Esophagus mucosa (tissue), 1 donor: ENCODE measurements at places on chromosomes 7 and 10. TPM values are rescaled to one million over a fixed set of nuclear protein-coding genes. Genes with fewer than 3 reads are reported as not detected.

GRCh38 chr7:122543891-122544290, 155.0 kb downstream of the RNF133 start:
- no peak for ATAC-seq

DNA sequence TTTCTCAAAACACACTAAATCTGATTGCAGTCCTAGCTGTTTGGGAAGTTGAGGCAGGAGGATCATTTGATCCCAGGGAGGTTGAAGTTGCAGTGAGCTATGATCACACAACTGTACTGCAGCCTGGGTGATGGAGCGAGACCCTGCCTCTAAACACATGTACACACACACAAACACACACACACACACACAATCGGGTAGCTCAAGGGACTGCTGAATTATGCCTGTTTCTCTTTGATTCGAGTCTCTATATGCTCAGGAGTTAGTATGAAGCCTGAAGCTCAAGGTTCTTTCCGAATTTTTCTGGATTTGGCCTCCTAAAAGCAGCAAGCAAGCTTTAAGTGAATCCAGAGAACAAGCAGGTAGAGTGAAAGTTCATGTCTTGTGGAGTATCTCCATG, 22.5 kb downstream of the PRTFDC1 start:
- ATAC-seq, result no peak

GRCh38 chr7:150307904-150308303, 15.3 kb upstream of the LRRC61 start:
- no peak for ATAC-seq

- no peak for ATAC-seq
These were observed 13.1 kb downstream of the BLVRA start for GRCh38 chr7:43771573-43771972.

DNA sequence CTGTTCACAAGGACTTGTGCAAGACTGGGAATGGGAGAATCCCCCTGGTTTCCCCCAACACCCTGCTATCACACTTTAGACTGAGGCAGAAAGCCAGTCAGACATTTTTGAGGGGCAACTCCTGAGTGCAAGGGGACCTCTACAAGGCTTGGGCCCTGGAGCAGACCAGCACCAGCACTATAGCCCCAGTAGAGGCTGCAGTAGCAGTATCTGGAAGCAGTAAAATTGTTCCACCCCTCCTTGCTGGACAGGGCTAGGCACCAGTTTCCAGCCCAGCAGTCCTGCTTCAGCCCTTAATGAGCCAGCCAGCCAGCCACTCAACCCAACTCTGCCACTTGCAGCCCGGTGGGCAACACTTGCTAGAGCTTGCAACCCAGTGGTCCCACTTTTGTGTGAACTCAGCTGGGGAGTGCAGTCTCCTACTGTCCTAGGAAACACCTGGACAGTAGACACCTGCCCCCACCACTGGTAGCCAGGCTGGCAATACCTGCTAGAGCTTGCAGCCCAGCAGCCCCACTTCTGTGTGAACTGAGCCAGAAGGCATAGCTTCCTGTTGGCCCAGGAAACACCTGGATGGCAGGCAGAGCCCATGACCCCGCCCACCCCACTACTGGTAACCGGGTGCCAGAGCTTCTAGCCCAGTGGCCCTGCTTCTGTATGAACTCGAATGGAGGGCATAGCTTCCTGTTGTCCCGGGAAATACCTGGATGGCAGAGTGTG, 65.0 kb downstream of the FBXL13 start:
- ATAC-seq, result peak; percentile 61

GRCh38 chr7:2157473-2158279, 75.1 kb downstream of the MAD1L1 start:
- peak; percentile 52 for ATAC-seq

RHOBTB1 gene
- 0.76 TPM for total RNA-seq

HGF gene
- 0.76 TPM for total RNA-seq

DNA sequence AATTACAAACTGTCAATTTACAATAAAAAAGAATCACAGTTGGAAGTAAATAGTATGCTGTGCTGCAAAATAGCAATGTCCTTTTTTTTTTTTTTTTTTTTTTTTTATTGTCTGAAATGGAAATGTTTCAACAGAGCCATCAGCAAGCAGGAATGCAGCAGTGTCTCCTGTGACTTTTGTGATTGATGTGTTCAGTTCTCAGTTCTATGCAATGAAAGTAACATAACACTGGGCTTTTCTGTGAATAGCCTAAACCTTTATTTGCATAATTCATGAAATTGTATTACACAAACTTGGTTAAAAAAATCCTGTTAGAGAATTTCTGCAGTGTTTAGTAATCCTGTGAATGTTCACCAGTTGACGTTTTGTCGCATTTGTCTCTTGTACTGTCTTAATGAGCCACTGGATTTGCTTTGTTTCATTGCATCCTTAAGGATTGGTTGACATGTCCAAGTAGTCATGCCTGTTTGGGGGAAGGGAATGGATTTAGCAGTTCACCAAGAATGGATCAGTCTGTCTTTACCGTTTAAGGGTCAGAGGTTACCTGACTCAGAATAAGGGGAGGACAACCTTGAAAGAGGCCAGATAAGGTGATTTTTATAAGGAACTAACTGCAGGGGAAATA, 192.7 kb downstream of the MLLT10 start:
- ATAC-seq, result peak; percentile 35

DNA sequence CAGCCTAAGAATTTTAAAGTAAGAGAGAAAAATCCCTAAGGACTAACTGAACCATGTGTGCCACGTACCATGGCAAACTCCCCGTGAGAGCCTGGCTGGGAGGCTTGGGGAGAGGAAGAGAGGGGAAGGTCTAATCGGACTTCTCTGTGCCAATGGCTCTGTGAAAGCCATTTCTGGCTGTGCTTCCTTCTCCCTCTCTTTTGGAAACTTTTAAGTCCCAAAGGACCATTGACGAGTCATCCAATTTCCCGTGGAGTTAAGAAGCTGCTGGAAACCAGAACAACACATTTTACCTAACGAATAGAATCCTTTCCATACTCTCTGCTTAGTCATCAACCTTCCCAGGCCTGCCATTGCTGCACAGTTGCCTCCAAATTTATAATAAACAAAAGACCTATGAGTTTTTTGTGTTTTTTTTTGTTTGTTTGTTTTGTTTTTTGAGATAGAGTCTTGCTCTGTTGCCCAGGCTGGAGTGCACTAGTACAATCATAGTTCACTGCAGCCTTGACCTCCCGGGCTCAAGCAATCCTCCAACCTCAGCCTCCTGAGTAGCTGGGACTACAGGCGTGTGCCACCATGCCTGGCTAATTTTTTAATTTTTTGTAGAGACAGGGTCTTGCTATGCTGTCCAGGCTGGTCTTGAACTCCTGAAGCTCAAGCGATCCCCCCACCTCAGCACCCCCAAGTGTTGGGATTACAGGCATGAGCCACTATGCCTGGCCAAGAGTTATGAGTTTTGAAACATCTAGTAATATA, 13.2 kb downstream of the LAMB1 start:
- no peak for ATAC-seq

GRCh38 chr7:3037259-3037658, 6.4 kb downstream of the CARD11 start:
- no peak for ATAC-seq

DNA sequence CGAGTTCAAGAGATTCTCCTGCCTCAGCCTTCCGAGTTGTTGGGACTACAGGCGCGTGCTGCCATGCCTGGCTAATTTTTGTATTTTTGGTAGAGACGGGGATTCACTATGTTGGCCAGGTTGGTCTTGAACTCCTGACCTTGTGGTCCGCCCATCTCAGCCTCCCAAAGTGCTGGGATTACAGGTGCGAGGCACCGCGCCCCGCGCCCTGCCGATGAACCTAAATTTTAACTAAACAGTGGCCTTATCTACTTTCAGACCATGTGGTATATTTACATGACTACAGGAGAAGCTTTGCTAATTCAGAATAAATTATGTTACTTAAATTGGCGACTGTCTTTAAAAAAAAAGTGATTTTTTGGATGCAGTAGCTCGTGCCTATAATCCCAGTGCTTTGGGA, 9.2 kb downstream of the SIRT1 start:
- no peak for ATAC-seq

DNA sequence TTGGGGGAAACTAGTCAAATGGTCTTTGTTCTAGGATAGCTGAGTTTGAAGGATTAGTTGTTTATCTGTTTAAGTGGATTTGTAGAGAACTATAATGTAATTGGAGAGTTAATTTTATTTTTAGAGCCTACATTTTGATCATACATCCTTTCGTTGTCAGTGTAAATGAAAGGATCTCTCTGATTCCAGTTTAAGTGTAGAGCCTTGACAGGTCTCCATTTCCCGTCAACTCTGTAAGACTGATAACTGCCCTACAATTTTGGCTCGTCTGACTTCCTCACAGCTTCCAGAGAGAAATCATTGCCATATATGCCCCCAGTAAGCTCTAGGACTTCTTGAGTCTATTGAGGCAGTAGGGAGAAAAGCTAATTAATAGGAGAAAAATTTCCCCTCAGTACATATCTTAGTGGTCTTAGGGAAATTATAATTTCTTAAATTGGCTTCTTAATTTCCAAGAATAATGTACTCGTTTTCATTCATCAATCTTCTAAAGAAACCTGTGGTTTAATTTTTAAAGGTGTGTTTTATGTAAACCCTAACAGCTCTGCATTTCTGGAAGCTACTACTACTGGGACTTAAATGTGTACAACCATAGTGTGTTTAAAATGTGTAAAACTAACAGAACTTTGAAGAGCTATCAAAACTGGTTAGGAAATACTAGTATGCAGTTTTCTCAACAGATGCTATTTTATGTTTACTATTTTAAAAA, 3.8 kb downstream of the KMT2E start:
- ATAC-seq, result no peak

- no peak for ATAC-seq
These were observed 36.3 kb upstream of the ANTXRL start for GRCh38 chr10:46250481-46250880.

DNA sequence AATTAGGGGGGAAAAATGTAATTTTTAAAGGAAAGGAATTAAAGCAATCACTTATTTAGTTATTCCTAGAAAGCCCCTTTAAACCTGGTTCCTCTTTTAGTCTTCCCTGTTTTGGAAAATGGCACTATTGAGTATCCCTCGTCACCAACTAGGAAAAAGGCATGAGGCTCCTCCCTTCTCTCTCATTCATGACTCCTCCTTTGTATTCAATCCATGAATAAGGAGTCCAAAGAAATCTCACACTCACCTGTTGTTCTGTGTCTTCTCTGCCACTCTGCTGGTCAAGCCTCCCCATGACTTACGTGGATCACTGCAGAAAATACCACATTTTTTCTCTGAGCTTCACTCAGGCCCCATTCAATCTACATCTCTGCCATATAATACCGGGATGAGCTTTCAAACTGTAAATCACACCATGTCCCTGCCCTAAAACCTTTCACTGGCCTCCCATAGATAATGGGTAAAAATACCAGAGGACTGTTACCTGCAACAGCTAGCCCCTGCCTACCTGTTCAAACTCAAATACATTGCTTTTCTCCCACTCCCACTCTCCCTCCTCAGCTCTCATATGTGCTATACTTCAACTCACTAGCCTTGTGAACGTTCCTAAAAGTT, 5.5 kb upstream of the VWDE start:
- ATAC-seq, result no peak

DNA sequence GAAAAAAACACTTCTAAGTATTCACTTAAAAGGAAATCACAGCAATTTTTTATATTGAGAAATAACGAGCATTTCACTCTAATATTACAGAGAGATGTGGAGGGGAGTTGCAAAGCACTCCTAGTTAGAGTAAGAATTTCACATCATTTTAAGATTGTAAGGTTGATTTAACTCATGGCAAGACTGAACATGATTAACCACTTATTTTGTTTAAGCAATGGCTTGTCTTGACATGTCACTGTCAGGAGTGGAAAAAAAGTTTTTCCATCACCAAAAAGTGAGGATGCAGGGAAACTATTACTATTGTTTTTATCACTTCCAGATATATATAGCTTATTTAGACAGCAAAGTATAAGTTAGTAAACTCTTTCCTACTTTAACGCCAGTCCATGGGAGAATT, 27.1 kb downstream of the CD36 start:
- peak; percentile 50 for ATAC-seq

- no peak for ATAC-seq
These were observed 362.9 kb downstream of the KIF20B start for GRCh38 chr10:90064295-90064694.

- ATAC-seq, result no peak
These were observed 328.4 kb upstream of the SMIM30 start for GRCh38 chr7:113446791-113447190.

DNA sequence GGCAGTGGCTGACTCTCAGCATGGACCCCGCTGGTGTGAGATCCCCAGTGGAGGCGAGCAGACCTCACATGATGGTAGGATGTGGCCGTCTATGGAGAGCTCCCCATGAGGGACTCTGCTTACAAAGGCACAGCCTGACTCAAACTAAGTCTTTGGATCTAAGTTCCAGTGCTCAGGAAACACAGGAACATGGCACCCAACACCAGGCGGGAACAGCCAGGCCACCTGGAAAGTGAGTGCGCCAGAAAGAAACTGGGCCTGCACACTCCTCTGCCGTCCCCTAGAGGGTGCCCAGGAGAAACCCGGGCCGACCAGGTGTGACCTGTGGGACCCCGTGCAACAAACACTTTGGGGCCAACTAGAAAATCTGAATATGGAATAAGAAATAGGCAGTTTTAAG, 10.0 kb downstream of the PITRM1 start:
- ATAC-seq, result no peak

- no peak for ATAC-seq
These were observed 19.4 kb upstream of the CDC14C start for GRCh38 chr7:48904975-48905374.

CDC14C gene
- not detected for total RNA-seq

- no peak for ATAC-seq
These were observed 680.8 kb downstream of the PHTF2 start for GRCh38 chr7:78479348-78479747.

- ATAC-seq, result no peak
These were observed 5.3 kb downstream of the TBC1D12 start for GRCh38 chr10:94407668-94408067.

- ATAC-seq, result no peak
These were observed 87.3 kb downstream of the PALS2 start for GRCh38 chr7:24660546-24660945.

GRCh38 chr7:121437470-121437869, 41.4 kb upstream of the FAM3C start:
- peak; percentile 13 for ATAC-seq

PLA2G12B gene
- total RNA-seq, result not detected

- ATAC-seq, result no peak
These were observed 115.8 kb upstream of the PRR15 start for GRCh38 chr7:29447828-29448227.

CSGALNACT2 gene
- total RNA-seq, result 4.9 TPM
